ENCODE measurements at places on chromosomes 3 and 15.

DNA sequence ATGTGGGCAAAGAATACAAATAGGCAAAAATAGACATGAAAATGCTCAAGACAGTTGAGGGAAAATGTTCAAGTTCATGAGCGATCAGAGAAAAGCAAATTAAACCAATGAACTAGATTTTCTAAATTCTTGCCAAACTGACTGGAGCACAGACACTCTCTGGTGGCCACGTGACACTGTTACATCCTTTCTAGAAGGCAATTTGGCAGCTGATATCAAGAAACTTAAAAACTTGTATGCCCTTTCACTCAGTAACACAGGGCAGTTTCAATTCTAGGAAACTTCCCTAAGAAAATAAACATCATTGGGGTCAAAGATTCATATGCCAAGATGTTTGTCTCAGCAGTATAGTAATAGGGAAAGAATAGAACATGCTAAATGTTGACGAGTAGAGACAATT, 52.2 kb downstream of the ABHD5 start:
- DNase-seq: no peak

- no peak for DNase-seq
These were observed 108.1 kb upstream of the THBS1 start for GRCh38 chr15:39472621-39473297.

- DNase-seq: no peak
These were observed 2.5 kb downstream of the EFCC1 start for GRCh38 chr3:129003578-129004112.

- no peak for DNase-seq
These were observed 19.5 kb upstream of the TGFBR2 start for GRCh38 chr3:30586806-30587486.

DNA sequence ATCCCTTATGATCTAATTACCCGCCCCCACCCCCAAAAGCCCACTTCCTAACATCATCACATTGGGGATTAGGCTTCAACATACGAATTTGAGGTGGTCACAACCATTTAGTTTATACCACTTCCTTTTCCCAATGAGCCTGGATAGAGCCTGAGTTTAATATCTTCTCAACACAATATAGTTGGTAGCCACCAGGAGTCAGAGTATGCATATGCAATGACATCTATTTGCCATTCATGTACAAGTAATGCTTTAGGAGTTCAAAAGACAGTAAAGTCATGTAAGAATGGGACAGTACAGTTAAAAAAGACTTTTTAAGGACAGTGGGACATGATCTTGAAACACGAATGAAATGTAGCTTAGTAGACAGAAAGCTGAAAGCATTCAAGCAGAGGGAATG, 172.4 kb downstream of the DCLK3 start:
- no peak for DNase-seq
